ENCODE measurements at places on chromosomes 12 and 14.

GRCh38 chr12:82805812-82806497 is 119.2 kb downstream of the TMTC2 start:
- DNase-seq = no peak

GRCh38 chr14:65213316-65213715 is 111.0 kb upstream of the MAX start:
- no peak for DNase-seq

GRCh38 chr14:51527073-51527472 is 124.6 kb upstream of the FRMD6 start:
- DNase-seq = no peak

- no peak for DNase-seq
Observed at GRCh38 chr14:76868454-76869170, 42.4 kb downstream of the LRRC74A start.

DNA sequence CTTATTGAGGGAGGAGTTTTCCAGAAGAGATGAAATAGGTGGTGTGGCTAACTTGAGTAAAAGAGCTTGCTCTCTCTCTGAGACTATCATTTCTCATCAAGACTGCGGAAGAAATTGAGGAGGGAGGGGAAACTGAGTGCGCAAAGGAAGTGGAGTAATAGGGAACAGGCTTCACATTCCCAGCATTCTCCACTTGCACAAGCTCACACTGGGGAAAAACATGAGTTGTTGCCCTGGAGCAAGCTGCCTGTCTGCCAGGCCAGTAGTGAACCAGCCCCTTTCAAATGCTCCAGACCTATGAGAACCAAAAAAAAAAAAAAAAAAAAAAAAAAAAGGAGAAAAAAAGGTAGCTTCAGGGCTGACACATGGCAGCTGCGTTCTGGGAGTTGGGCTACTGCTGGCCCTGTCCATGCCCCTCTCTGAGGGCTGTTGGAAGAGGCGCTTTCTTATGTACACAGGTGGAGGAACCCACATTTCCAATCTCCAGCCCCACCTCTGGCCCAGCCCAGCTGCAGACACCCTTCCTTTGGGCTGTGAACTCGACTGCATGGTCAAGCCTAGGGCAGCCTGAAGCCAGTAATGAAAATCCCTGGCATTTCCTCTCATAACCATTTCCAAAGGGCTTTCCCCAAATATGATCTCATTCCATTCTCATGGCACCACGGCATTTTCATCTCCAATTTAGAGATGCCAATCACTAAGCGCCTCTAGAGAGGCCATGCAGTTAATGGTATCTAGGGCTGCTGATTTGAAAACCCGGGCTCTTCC is 32.5 kb upstream of the EMP1 start:
- DNase-seq = no peak

DNA sequence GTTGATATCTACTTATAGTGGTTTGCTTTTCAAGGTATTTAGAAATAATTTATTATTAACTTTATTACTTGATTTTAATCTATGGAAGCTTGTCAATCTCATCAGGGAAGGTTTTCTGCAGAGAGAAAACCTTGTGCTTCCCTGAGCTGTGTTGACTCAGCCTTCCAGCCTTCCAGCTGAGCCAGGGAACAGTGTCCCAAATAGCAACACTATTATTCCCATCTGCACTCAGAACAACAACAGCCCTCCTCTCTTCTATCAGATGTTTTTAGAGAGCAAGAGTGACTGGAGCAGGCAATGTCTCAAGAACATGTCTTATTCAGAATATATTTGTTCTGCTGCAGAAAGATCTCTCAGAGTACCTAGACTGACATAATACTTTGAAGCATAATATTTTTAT is 389.9 kb upstream of the GARIN6 start:
- DNase-seq = no peak

GRCh38 chr12:121237415-121237814 is 27.5 kb downstream of the P2RX4 start:
- no peak for DNase-seq

DNA sequence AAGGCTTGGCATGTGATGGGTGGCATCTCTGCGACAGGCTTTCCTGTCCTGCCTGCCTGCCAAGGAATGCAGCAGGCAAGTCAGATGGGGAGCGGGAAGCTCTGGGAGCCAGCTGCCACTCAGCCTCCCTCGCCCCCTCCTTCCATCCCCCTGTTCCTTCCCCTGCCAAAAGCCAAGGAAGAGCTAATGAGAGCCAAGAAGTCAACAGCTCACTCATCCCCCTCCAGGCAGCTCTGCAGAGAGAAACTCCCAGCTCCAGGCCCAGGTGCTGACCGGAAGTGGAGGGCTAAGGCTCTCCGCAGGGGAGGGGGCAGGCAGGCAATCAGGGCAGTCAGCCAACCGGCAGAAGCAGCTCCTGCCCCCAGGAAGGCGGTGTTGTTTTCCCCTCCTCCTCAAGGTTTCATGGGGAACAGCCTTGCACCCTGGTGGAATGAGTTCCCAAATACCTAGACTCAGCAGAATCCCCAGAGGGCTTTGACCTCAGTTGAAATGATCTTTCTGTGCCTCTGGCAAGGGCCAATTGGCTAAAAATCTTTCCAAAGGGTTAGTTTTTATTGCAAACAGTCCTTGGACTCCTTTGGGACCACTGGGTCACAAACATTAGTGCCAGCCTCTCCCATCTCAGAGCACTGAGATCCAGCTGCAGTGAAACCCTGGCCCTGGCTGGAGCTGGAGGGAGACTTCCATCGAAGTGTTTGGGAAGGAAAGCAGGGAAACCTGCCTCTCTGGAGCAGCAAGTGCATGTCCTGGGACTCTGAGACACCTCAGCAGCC is 349.1 kb downstream of the DPF3 start:
- no peak for DNase-seq

DNA sequence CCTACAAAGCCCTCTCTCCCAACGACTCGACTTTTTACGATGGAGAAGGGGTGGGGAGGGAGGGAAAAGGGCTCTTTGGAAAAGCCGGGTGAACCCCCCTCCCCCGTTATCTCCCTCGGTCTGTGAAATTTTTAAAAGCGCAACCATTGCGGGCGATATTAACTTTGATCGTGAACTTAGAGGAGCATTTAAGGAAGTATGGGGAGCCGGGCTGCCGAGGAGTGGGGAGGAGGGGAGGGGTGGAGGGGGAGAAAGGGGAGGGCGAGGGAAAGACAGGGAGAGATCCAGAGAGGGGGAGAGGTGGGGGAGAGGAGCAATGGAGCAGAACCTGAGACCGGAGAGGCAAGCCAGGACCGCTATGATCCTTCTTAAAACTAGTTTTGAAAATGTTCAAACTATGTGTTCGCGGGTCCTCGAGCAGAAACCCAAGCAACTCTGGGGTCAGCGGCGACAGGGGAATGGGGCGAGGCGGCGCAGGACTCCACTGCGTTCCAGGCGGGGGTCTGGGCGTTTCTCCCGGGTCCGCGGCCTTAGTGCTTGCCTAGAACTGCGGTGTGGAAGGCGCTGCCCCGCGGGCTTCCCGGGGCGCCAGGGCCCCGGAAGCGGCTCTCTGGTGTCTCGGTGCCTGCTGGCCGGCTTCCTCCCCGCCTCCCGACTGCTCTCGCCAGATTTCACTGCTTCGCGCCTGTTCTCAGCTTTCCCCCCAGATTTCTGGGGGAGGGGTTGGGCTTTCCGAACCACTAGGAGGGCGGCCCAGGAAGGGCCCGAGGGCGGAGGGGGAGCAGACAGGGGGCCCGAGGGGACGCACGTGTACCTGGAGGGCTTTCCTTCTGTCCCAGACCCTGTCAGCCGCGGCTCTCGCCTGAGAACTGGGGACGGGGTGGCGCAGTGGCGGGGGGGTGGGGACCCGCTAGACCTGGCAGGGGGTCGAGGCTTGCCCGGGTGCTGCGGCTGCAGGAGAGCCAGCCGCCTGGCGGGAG is at the start of gene HOTAIR:
Gene HOTAIR (minus strand): TSS at position 871 of the 980 bp plus-strand sequence.
- no peak for DNase-seq

DNA sequence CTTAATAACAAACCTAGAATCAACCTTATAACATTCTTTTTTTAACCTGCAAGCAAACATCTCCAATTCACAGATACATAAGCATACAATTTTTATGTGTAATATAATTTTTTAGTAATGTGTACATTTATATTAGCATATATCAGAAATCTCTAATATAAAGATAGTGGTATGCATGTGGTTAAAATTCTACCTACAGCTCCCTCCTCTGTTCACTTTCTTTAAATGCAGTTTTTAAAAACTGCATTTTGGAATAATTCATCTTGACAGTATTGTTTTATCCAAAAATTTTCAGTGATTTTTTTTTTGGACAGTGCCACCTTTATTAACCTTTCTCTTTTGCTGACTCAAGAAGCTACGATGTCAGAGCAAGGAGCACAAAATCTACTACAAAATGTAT is 13.2 kb upstream of the RXYLT1 start:
- no peak for DNase-seq

DNA sequence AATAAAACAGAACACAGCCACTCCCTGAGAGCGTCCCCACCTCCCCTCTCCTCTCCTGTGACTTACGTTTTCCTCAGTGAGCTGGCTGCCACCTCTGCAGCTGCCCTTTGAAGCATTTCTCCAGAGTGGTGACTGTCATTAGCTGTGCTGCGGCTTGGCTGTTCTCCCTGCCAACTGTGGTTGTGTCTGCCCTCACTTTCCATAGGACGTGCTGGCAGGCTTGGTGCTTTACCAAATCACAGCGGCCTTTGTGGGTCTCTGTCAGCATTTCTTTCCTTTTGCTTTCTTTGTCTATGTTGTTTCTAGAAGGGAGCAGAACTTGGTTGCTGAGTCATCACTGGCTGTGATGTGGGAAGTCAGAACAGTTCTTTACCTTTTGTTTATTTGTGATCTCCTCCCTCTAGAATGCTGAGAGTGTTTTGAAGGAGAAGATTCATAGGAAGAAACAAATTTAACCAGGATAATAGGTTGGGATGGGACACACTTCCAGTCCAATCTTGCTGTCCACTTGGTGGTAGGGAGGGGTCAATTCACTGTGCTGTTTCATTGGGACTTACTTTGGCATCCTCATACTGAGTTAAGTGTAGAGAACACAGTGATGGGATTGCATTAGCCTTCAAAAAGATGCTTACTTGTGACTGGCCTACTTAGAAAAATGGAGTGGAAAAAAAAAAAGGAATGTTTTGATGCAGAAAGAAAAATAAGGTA is 88.2 kb downstream of the TMX1 start:
- peak; percentile 2 for DNase-seq

GRCh38 chr12:8890313-8891085 is 23.8 kb upstream of the PHC1 start:
- peak; percentile 58 for DNase-seq

GRCh38 chr12:65634626-65635331 is 189.5 kb upstream of the HMGA2 start:
- DNase-seq = no peak

- no peak for DNase-seq
Observed at GRCh38 chr14:58574623-58575022, 63.1 kb upstream of the DACT1 start.

- DNase-seq = no peak
Observed at GRCh38 chr12:74794522-74794921, 256.9 kb downstream of the ATXN7L3B start.
